ENCODE measurements at places on chromosomes 6 and 20. TPM values are rescaled to one million over a fixed set of nuclear protein-coding genes. Genes with fewer than 3 reads are reported as not detected.

The TCF15 gene
- total RNA-seq, result not detected

The RUNX2 gene
- 1.9 TPM for total RNA-seq

The MOCS3 gene
- total RNA-seq, result 10.6 TPM

The TUBB1 gene
- not detected for total RNA-seq

The STXBP5 gene
- total RNA-seq, result 19.3 TPM

The PREX1 gene
- total RNA-seq, result under 0.01 TPM

The EPB41L1 gene
- total RNA-seq, result 7.2 TPM

The DLL1 gene
- total RNA-seq, result 1.7 TPM

The GSTA1 gene
- total RNA-seq, result 0.48 TPM

The MEP1A gene
- total RNA-seq, result not detected

The NR2E1 gene
- total RNA-seq, result not detected

The TCP11 gene
- total RNA-seq, result not detected

The ZKSCAN3 gene
- total RNA-seq, result 3.1 TPM

The CD93 gene
- total RNA-seq, result 0.21 TPM

The PKIG gene
- total RNA-seq, result 12.4 TPM

The TP53TG5 gene
- 0.21 TPM for total RNA-seq

The C6orf15 gene
- total RNA-seq, result not detected

The KIF25 gene
- not detected for total RNA-seq

The BMP7 gene
- total RNA-seq, result not detected

The FKBP1C gene
- under 0.01 TPM for total RNA-seq

The HSD17B8 gene
- total RNA-seq, result 48.0 TPM

The C2 gene
- total RNA-seq, result 0.96 TPM

The LRRN4 gene
- total RNA-seq, result 16.6 TPM

The RSPH4A gene
- total RNA-seq, result not detected

The STK35 gene
- total RNA-seq, result 21.2 TPM

The TPX2 gene
- 7.0 TPM for total RNA-seq

The HLA-B gene
- 164 TPM for total RNA-seq

The HLA-DRB1 gene
- total RNA-seq, result not detected

The MMP24 gene
- total RNA-seq, result not detected

The MOXD1 gene
- under 0.01 TPM for total RNA-seq

The RAET1G gene
- 41.3 TPM for total RNA-seq

The ARMC2 gene
- 0.72 TPM for total RNA-seq

The SEL1L2 gene
- not detected for total RNA-seq

The SYCP2L gene
- 0.48 TPM for total RNA-seq

Measured in tracheal epithelial cell (primary cell).